NAMALWA (cell line): ENCODE measurements at places on chromosomes 13 and 19.
A peak's percentile ranks its signal among the peaks of the same experiment; 100 is the strongest.

DNA sequence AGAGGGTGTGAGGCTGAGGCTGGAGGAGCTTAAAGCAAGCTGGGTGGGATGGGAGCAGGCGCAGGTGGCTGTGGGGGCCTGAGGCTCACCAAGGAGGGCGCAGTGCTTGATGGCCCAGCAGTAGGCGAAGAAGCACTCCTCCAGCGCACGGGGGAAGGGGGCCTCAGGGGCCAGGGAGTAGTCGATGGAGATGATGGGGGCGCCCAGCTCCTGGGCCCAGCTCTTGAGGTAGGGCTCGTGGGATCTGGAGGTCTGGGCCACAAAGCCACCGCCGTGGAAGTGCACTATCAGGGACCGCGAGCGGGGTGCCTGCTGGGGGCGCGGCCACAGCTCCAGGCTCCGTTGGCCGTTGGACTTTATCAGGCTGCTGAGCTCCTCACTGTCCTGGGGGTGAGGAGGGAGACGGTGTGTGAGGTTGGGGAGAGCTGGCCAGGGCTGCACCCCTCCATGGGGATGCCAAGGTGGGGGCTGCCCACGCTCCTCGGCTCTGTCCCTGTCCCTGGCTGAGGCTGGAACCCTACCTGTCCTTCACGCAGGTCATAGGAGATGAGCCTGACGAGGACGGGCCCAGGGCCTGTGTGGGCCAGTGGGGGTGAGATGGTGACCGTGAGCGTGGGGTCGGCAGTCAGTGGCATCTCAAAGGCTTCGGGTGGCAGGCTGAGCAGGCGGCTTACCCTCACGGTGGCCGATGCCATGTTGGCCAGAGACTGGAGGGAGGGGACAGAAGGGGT lies 17.2 kb upstream of the CNFN start:
- no peak for DNase-seq

DNA sequence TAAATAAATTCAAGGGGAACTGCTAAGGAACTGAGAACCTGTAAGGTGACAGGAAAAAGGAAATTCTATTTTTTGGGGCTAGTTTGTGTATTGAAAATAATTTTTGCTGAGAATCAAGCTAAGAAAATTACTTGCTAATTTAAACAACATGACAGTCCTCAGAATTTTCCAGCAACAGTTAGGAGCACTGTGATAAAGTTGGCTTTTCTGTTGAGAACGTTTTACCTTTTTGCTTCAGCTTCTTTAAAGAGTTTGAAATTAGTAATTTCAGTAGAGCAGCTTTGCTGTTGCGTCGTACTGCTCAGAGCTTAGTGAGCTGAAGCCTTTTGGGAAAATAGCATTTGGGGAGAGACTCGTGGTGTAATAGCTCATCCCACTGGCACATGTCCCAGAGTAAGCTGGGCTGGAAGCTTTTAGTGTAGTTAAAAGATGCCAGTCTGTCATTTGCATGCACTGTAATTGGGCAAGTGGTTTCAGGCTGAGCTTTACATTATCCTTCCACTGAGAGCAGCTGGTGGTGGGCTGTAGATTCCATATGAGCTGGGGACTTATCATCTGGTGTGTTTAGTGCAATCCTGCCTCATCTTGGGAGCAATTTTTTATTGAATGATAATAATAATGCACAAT lies 69.8 kb downstream of the LRCH1 start:
- no peak for DNase-seq

GRCh38 chr13:82010780-82011179 lies 1669.9 kb upstream of the SPRY2 start:
- no peak for DNase-seq

DNA sequence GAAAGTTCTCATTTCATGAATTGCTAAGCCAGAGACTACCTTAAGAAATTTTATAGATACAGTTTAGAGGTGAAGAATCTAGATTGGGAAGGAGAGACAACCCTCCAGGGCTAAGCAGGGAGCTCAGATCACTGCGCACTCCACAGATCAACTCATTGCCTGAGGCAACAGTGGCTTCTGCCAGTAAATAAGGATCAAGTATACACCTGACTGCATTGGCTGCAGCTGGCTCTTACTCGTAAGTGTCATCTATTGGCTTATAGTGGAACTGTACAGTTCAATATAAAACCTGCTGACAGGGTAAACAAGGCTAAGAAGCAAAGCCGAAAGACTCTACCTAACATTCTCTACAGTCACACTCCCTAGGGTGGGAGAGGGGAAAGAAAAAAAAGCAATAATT lies 18.0 kb upstream of the C1QTNF9B start:
- no peak for DNase-seq

- peak; percentile 42 for DNase-seq
Measured at GRCh38 chr19:29878973-29879654, 62.9 kb upstream of the URI1 start.

DNA sequence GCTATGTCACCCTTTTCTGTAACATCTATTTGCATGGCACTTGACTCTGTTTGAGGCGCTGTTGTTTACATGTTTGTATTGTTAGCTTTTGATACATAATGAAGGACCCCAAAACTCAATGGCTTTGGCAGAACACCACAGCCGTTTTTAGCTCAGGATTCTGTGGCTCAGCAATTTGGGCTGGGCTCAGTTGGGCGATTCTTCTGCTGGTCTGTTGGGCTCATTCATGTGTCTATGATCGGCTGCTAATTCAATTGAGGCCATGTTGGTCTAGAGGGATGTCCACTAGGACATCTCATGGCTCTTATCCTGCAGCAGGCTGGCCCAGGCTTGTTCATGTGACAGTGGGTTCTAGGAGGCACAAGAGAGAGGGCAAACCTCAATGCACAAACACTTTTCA lies 33.9 kb downstream of the VSTM2B start:
- no peak for DNase-seq
